ENCODE measurements at places on chromosomes 2 and 18.

GRCh38 chr2:236317938-236318396 is 53.8 kb upstream of the ASB18 start:
- DNase-seq, result no peak

GRCh38 chr2:155157711-155158110 is 459.2 kb downstream of the KCNJ3 start:
- DNase-seq, result no peak

DNA sequence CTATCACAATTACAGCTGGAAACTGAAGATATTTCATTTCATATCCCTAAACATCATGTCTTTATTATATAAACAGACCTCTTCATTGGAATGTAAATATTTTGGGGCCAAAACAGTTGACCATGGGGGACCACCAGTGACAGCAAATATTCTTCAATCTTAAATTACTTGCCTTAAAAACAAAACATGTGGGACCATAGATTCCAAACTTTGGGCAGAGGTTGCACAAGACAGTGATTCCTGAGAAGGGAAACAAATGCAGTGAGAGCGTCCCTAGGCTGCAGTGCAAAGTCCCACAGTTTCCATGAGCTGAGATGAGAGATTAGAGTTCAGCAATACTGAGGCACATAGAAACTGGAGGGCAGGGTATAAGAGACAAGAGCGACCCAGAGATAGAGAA is 818.9 kb downstream of the CBLN2 start:
- no peak for DNase-seq

GRCh38 chr2:166031054-166031453 is 77.5 kb upstream of the TTC21B start:
- no peak for DNase-seq

DNA sequence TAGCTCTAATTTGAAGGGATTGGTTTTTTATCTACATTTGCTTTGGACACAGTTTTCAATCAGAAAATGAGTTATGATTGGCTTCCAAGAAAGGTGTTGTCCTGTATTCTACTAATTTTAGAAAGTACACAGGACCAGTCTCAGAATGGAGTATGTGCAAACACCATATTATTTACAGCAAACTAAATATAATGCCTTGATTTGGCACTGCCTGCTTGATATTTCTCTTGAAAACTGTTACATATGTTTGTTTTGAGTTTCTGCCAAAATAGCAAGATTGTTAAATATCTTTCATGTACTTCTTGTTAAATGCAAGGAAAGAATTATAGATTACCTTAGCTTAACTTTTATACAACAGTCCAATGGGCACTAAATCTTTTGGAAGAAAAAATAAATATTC is 694.9 kb downstream of the KCNJ3 start:
- no peak for DNase-seq
